ENCODE measurements at places on chromosomes 16 and 17. TPM values are rescaled to one million over a fixed set of nuclear protein-coding genes. Genes with fewer than 3 reads are reported as not detected.
A peak's percentile ranks its signal among the peaks of the same experiment; 100 is the strongest.

CDR2L gene
- total RNA-seq = 39.6 TPM

GRCh38 chr17:59837308-59838051 is 55.3 kb downstream of the TUBD1 start:
- H3K4me3 ChIP-seq = peak overlapping the region; percentile 60
- no peaks in the 10 kb centered on the region for H3K27me3 ChIP-seq
- H3K4me1 ChIP-seq = peaks cover 9% of the 10 kb centered on the region
- DNase-seq = peak; percentile 88

DNA sequence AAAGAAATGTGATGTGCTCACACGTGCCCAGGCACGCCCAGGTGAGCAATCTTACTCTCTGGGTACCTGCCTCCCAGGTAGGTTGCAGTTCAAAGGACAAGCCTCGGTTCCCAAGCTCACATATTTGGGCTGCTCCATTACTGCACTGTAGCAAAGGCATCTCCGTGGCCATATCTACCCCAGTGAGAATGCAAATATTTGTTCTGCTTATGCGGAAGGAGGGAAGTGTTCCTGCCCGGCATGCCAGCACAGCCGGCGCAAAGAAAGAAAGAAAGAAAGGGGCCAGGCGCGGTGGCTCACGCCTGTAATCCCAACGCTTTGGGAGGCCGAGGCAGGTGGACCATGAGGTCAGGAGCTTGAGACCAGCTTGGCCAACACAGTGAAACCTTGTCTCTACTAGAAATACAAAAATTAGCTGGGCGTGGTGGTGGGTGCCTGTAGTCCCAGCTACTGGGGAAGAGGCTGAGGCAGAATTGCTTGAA is 30.7 kb downstream of the SLC43A2 start:
- H3K4me3 ChIP-seq = no peak overlapping the region
- H3K27me3 ChIP-seq = no peaks in the 10 kb centered on the region

IGFALS gene
- total RNA-seq = 3.2 TPM

GRCh38 chr17:43967251-43967875 is 13.6 kb upstream of the PYY start:
- no peaks in the 10 kb centered on the region for H3K4me1 ChIP-seq
- no peak overlapping the region for H3K4me3 ChIP-seq
- no peak for DNase-seq
- no peaks in the 10 kb centered on the region for H3K27me3 ChIP-seq
- H3K27ac ChIP-seq = no peak overlapping the region

DNA sequence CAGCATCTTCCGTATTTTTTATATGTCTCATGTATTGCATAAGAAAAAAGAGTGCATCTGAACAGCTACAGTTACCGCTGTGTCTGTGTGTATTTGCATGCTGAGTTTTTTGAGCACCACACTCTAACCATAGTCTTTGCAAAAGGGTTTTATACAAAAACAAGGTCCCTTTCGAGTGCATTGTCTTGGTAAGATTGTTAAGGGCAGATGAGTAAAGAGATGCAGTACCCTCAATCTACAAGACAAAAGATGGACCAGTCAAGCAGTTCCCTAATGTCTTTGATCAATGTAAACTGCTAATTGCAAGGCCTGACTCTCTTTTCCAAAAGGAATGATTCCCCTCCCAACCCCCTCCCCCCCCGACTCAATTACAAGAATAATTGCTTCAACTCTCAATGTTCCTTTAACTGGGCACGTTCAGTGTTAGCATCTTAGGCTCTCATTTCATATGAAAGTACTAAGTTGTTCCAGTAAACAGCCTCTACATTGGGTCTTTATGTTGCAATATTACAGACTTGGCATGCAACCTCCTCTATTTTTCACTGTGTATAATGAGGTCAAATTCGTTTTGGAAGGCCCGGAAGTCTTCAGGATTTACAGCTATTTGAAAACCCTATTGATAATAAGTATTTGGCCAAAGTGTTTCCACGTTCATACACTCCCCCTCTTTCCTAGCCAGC is 471.4 kb upstream of the RBFOX1 start:
- no peaks in the 10 kb centered on the region for H3K36me3 ChIP-seq
- no peak overlapping the region for H3K4me3 ChIP-seq
- no peak overlapping the region for H3K27ac ChIP-seq
- no peaks in the 10 kb centered on the region for H3K27me3 ChIP-seq
- DNase-seq = no peak

ZNF287 gene
- 8.5 TPM for total RNA-seq

Measured in testis (tissue), 5 donors.